ENCODE measurements at places on chromosomes 2 and 18.

DNA sequence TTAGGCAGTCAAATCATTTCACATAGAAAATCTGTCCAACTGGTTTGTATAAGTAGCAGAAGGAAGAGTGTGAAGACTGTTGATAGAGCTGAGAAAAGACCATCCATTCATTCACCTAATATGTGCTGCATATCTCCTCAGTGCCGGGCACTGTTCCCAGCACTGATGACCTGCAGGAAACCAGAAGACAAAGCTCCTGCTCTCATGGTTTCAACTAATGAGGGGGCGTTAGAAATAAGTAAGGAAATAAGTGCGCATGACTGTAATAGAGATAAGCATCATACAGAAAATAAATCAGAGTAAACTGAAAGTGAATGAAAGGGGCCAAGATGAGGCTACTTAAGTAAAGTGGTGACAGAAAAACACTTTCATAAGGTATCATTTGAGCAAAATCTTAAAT, 427.5 kb upstream of the CDH20 start:
- DNase-seq = no peak

DNA sequence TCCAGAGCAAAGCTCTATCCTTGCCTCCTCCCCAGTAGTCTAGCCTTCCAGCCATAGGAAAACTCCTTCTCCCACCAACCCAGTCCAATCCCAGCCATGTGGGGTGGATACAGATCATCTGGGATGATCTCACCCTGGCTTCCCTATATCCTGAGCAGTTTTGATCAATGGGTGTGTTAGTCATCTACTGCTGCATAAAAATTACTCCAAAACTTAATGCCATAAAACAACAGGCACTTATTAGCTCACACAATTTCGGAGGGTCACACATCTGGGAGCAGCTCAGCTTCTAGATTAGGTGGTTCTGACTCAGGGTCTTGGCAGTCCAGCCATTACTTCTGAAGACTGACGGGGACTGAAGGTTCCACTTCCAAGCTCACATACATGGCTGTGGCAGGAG, 190.4 kb downstream of the SPP2 start:
- DNase-seq = peak; percentile 85

DNA sequence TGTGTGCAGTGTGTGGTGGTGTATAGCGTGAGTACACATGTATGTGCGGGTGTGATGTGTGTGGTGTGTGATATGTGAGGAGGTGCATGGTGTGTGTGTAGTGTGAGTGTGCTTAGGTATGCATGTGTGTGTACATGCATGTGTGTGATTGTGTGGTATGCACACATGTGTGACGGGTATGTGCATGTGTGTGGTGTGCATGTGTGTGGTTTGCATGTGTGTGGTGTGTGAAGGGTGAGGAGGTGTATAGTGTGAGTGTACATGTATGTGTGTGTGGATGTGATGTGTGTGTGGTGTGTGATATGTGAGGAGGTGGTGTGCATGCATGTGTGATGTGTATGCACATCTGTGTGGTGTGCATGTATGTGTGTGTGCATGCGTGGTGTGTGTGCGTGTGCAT, 105.6 kb downstream of the CMPK2 start:
- DNase-seq = no peak

GRCh38 chr2:25699216-25699615, 25.8 kb upstream of the DTNB start:
- no peak for DNase-seq

All from foreskin fibroblast (primary cell).